ENCODE measurements at places on chromosomes 5 and 9.

DNA sequence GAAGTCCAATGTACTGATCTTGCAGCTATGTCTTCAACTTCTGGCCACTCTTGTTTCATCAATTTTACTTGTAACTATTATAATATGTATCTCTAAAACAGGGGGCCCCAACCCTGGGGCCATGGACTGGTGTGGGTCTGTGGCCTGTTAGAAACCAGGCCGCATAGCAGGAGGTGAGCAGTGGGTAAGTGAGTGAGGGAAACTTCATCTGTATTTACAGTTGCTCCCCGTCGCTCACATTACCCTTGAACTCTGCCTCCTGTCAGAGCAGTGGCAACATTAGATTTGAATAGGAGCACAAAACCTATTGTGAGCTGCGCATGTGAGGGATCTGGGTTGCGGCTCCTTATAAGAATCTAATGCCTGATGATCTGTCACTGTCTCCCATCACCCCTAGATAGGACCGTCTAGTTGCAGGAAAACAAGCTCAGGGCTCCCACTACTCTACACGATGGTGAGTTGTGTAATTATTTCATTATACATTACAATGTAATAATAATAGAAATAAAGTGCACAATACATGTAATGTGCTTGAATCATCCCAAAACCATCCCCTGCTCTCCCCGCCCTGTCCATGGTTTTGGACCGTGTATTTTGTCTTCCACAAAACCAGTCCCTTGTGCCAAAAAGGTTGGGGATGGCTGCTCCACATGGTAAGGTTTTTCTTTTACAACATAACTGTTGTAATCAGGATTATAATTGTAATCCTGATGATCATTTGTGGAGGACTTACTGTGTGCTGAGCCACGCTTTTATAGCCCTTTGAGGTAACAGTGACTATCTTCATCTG, 26.9 kb upstream of the SH3PXD2B start:
- no peak for DNase-seq

GRCh38 chr5:143506836-143507552, 103.5 kb upstream of the NR3C1 start:
- no peak for DNase-seq

- no peak for DNase-seq
These were observed 368 bp upstream of the FRMPD1 start for GRCh38 chr9:37650299-37650872.

GRCh38 chr9:125522328-125522725, 184.7 kb downstream of the MAPKAP1 start:
- no peak for DNase-seq

GRCh38 chr9:129383019-129383560, 205.0 kb upstream of the IER5L start:
- DNase-seq: peak; percentile 24

DNA sequence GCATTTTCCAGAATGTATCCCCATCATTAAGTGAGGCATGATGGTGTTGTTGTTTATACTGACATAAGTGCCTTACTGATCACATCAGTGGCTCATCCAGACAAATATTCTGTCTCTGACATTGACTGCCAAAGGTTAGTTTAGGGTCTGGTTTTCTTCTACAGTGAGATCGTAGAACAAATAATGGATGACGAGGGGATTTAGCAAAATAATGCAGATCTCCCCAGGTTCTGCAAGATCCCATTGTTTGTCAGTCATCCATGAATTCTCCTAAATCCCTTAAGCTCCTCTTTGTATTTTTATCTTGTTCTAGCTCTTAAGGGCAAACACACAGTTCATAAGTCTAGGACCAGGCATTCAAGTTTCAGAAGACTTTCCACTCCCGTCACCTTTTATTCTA, 93.1 kb upstream of the DHFR start:
- DNase-seq: no peak

- peak; percentile 95 for DNase-seq
These were observed 1.2 kb downstream of the ST8SIA4 start for GRCh38 chr5:100901821-100902341.

GRCh38 chr9:588981-589380, 252.5 kb upstream of the DMRT1 start:
- no peak for DNase-seq

- DNase-seq: no peak
These were observed 59.8 kb upstream of the COX7C start for GRCh38 chr5:86557920-86558319.

GRCh38 chr5:73031839-73032238, 76.0 kb downstream of the FCHO2 start:
- no peak for DNase-seq

- DNase-seq: no peak
These were observed 171.3 kb downstream of the NR3C1 start for GRCh38 chr5:143231973-143232812.

DNA sequence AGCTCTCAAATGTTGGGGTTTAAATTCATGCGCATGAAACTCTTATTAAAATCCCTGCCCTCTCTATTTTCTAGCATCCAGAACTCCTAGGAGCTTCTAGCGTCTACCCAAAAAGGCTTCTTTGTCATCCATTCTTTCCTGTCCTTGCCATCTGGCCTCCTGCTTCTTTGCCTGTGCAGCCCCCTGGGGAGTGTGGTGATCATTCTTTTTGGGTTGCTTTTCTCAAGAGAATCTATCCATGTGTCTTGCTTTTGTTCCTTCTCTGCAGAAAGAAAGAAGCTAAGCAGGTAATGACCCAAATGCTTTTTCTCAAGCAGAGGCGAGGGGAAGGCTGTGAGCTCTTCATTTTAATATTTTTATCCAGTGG, 26.6 kb downstream of the SKP2 start:
- no peak for DNase-seq

- no peak for DNase-seq
These were observed 5.3 kb downstream of the ASPN start for GRCh38 chr9:92476962-92477361.

DNA sequence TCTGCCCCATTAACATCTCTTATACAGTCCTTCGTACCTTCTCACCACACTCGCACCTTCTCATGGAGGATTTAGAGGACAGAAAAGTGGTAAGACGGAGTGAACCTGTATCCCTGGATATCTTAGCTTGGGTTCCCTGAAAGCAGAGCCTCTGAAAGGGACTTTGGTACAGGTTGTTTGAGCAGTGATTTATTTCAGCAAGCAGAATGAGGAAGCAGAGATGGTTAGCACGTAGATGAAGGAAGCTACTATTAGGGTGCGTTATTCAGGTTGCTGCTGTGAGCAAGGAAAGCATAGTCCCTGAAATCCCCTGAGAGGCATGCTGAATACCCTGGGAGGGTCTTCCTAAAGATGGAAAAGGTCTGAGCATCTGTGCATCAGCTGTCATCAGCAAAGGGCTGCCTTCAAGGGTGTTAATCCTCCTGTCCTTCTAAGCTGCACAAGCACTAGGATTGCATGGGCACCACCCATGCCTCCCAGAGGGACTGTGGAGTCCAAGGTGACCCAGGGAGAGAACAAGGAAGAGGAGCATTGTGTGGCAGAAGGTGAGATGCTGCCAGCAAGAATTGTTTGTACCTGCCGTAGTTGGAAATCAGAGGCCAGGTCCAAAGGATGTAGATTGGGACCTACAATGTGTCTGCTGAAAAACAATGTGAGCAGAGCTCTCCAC, 273.7 kb downstream of the RASEF start:
- no peak for DNase-seq

DNA sequence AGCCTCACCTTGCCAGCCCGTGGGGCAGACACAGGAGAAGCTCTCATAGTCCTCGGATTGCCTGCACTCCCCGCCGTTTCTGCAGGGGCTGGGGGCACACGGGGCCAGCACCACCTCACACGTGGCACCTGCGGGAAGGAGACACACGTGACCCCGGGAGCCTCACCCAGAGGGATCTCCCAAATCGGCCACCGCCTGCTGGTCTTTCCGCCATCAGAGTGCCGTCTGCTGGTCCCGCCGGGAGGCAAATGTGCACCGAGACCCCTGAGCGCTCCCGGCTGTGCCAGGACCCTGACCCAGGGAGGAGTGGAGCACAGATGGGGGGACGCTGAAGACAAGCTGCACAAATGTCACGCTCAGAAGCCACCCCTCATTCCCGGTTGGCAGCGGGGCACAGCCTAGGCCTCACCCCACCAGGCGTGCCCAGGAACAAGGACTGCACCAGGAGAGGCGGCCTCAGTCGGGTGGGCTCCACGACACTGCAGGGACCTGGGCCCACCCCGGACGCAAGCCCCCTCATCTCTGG, 28.4 kb upstream of the SEC16A start:
- DNase-seq: no peak

DNA sequence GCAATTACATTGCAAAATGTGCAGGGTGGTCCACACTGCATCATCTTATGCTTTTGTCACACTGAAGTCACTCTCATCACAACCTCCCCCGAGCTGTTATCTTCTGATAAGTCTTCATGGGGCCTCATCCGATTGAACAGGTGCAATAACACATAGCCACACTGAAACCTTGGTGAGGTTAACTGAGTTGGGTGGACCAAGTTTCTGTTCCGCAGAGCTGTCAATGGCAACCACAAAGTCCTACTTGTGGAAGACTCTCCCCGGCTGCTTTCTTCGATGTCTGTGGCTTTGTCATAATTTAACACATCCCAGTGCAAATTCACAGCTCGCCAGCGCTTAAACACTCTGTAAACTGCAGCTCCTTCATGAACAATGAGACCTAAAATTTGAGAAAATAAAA, 112.2 kb downstream of the MARCHF11 start:
- no peak for DNase-seq

GRCh38 chr5:64883912-64884311, 115.2 kb downstream of the CWC27 start:
- no peak for DNase-seq

- no peak for DNase-seq
These were observed 249.3 kb downstream of the DNAH5 start for GRCh38 chr5:13695076-13695712.

DNA sequence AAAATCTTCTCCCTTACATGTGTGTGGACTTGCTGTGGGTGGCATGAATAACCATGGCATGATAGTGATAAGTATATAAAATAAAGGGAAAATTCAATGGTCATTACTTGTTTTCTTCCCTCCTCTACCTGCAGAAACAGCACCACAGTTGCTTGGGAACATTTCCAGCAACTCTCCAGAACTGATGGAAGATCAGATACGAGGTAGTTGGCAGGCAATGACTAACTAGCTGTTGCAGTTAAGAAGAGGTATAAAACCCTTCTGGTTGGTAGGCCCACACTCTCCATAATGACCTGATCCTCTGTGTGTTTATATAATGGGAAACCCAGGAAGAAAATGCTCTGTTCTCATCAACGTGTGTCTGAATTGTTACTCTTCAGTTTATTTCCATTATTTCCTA, 185.9 kb downstream of the SYK start:
- no peak for DNase-seq

DNA sequence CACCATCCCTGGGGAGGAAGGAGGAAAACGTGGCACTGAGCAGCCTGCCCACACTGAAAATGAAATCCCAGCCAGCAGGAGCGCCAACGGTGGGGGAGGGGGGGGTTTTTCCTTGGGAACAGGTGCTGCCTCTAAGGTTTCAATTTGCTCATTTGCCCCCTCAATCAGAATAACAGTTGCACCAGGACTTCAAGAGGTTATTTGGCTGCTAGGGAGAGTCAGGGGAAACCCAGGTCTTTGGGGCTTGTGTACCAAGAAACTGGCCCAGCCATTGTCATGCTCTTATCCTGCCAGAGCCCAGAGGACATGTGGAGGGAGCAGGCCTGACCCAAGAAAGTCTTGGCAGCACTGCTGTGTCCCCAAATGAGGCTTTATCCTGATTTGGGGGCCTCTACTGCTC, 66.5 kb downstream of the NDFIP1 start:
- DNase-seq: no peak

DNA sequence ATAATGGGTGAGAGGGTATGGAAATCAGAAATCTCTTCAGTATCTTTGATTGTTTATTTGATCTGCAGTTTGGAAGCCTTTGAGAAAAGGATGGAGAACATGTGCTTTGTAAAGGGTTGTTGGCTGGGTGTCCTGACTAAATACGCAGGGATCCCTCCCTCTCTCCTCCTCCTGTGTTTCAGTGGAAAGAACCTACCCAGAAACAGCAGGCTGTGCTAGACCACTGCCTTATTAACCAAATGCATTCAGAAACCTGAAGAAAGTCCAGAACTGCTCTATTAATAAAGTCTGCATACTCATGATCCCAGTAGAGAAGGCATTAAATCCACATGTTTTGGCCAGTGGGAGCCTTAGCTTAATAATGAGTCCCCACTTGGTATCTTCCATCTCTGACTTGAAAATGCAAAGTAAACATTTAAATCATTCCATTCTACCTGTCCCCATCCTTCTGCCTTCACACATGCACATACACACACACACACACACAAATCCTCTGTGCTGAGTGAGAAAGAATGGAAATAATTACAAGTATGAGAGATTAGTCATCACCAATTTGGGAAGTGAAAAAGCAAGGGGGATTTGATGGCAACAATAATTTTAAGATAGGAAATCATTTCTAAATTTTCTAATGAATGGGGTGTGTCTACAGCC, 10.0 kb upstream of the LECT2 start:
- no peak for DNase-seq

DNA sequence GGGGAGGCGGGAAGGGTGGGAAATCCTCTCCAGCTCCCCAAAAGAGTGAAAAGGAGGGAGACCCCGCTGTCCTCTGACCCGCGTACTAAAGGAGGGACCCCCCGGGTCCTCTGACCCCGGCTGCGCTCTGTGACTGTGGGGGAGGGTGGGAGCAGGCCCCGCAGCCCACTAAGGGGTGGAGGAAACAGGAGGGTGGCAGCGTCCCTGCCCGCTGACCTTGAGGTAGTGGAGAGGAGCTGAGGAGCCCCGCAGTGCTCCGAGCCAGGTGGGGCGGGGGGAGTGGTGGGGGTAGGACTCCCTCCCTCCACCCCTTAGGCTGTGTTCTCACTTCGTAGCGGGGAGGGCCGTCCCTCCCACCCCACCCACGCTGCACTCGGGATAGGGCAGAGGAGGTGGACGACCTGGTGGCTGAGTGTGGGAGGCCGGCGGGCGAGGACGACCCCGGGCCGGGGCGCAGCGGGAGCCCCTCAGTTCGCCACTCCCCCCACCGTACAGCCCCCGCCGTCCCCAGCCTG, 449 bp upstream of the ADCY2 start:
- DNase-seq: no peak

DNA sequence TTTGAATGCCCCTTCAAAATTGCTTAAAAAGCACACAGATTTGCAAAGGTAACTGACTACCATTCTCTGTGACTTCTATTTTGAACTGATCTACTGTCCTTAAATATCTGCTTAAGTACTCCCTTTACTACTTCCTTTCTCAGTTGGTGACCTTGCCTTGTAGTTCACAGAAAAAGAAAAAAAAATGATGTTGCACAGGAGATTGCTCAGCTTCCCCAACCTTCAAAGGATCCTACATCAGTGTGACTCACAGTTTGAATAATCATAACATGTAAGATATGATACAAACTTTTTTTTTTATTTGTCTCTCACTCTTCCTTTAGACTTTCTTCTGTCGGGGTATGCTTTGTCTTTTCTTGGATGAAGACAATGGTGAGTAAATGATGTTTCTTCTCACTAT, 1029.6 kb downstream of the CDH12 start:
- no peak for DNase-seq

DNA sequence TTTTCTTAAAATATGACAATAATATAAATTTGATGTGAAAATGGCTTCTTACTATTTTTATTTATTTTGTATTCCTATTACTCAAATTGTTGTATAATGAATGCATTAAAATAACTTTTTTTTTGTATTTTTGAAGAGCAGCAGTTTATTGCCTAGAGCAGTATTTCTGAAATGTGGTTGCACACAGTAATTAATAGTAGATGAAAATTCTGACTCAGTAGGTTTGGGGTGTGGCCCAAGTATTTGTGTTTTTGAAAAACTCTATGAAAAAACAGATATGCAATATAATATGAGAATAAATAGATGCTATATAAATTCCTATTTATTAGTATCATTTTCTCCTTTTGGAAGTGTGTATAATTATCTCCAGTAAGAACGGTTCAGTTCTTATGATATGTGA, 2225.3 kb upstream of the C9orf72 start:
- no peak for DNase-seq

- no peak for DNase-seq
These were observed 68.3 kb downstream of the HTR4 start for GRCh38 chr5:148585988-148586387.
